ENCODE measurements at places on chromosomes 5 and 9.

GRCh38 chr9:2473681-2474080 is 147.9 kb upstream of the VLDLR start:
- DNase-seq, result no peak

DNA sequence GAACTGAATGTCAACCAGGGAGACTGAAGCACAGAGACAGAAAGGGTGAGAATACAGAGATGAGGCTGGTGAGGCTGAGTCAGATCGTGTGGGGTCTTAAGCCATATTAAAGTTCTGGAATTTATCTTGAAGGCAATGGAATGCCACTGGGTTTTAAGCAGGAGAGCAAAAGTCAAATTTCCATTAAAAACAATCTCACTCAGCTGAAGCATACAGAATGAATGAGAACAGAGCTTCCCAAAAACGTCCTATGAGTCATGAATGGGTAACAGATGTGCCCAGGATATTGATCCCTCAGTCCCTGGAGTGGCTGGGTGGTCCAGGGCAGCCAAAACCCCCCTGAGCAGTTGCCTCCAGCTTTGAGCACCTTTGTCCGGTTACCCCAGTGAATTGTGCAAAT is 44.9 kb downstream of the PFDN1 start:
- peak; percentile 85 for DNase-seq

- DNase-seq, result no peak
Measured at GRCh38 chr9:98790134-98790841, 6.1 kb downstream of the ANKS6 start.

GRCh38 chr9:108475813-108476212 is 380.0 kb downstream of the ACTL7B start:
- no peak for DNase-seq

GRCh38 chr9:102867488-102867887 is 127.6 kb upstream of the CYLC2 start:
- DNase-seq, result peak; percentile 73

GRCh38 chr9:78921341-78921740 is 624.4 kb downstream of the PSAT1 start:
- DNase-seq, result no peak

- no peak for DNase-seq
Measured at GRCh38 chr5:82564963-82565362, 286.8 kb upstream of the RPS23 start.

GRCh38 chr9:15286161-15286821 is 20.7 kb downstream of the TTC39B start:
- no peak for DNase-seq

DNA sequence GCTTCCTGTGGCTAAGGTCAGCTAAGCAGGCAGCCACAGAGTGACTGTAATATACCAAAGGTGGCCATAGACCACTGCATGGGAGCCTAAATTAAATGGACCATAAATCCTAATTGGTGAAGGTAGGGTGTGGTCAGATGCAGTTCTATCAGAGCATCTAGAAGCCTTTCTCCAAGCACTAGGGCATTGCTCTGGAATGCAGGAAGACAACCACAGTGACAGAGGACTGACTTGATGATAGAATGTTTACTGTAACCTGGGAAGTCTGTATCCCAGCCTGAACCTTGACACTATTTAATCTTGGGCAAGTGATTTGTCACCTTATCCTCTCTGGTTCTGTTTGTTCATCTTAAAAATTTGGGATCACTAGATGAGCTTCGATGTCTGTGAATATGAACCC is 2.3 kb downstream of the FBXO38 start:
- DNase-seq, result peak; percentile 6

DNA sequence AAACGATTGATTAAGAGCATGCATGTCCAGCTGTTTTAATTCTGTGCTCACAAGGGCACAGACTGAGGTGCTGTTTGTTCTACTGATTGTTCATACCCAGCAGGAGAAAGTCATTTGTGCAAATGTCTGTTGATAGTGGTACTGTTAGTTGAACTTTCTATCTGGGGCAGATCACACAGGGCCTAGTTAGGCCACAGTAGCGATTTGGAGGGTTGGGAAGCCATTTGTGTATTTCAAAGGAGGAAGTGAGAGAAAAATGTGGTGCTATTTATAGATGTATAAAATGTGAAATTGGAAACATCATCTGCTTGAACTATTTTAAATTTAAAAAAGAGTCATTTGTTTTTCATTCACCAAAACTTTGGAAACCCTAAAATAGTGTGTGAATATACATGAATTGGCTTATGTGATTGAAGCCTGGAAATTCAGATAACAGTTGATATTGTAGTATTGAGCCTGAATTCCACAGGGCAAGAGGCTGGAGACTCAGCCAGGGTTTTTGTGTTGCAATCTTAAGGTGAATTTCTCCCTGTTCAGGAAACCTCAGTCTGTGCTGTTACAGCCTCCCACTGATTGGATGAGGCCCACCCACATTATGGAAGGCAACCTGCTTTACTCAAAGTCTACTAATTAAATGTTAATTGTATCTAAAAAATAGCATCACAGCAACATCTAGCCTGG is 162.0 kb upstream of the CDKN2B start:
- DNase-seq, result no peak

DNA sequence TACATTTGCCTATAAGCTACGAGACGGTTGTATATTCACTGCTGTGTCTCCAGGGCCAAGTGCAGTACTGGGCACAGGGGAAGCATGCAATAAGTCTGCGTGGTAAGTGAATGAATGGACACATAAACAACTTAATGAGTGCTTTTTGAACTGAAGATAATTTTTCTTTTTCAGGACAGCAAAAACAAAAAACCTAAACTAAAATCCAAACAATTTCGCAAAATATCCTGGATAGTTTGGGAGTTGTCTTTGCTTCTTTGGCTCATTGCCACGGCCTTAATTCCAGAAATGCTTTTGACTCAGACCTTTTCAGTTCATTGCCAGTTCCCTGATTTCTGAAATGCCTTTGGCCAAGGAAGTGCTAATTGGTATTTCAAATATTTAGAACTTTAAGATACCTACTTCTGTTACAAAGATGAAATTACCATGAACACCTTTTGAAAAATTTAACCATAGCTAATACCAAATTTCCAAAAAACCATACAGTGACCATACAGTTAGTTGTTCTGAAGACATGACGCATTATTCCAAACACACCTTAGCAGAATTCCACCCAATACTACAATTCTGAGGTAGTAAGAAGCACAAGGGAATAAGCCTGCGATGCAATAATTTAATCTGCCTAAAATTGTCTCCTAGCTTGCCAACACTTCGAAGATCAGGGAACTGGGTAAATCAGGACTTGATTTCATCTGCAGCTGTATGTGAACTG is 42.8 kb downstream of the TEK start:
- peak; percentile 80 for DNase-seq

DNA sequence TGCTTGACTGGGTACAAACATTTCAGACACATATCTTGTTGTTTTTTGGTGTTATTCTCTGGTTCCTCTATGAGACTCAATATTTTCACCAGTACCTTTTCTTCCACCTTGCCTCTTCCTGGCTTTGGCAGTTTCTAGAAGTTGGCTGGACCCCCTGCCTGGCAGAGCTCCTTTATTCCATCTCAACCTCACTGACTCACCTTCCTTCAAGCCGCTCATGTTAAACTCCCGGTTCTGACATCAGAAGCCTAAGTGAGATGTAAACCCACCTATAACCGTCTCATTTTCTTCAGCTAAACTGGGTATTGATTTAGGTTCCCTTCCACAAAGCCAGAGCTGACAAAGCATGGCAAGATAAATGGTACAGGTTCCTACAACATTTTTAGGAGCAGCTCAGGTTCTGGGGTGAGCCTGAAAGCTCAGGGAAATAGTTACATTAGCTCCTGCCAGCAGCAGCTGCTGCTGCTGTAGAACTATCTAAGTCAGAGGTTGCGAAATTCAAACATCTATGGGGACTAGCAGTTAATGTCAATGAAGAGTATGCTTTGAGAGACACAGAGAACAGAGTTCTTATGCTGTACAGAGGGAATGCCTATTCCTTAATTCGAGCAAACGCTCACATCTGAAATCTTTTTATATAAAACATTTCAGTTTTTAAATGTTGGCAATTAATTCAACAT is 197.1 kb upstream of the NR3C1 start:
- DNase-seq, result peak; percentile 42

- no peak for DNase-seq
Measured at GRCh38 chr5:149584121-149584520, 2.8 kb downstream of the ARHGEF37 start.

DNA sequence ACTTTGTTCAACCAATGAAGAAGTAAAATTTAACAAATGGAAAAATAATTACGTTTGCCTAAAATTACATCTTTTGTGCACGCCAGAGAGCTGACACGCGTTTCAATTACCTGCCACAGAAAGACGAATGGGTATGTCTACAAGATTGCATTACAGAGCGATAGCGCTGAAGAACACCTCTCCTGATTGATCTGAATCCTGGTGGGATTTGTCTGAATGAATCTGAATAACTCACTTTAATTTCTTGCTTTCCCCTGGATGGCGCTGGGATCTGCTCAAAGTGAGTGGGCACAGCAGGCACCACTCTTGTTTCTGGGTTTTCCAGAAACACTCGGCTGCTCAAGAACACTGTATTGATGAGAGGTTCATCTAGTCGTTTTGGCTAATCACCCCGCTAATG is 148.8 kb upstream of the TBC1D2 start:
- no peak for DNase-seq

DNA sequence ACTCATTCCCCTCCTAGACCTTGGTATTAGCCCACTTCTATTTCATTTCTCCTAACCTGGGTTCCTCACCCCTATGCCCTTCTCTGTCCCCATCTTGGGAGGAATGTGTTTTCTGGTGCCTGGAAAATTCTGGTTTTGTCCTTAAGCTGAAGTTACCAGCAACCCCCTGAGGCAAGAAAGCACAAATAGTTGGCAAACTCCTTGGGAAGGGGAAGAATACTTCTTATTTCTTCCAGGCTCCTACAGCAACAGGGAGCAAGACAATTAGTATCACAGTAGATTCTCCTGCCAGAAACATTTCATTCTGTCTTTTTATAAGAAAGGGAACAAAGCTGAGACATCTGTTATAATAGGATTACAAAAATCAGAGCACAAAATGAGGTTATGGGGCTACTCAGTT is 142.5 kb downstream of the SNCAIP start:
- no peak for DNase-seq

DNA sequence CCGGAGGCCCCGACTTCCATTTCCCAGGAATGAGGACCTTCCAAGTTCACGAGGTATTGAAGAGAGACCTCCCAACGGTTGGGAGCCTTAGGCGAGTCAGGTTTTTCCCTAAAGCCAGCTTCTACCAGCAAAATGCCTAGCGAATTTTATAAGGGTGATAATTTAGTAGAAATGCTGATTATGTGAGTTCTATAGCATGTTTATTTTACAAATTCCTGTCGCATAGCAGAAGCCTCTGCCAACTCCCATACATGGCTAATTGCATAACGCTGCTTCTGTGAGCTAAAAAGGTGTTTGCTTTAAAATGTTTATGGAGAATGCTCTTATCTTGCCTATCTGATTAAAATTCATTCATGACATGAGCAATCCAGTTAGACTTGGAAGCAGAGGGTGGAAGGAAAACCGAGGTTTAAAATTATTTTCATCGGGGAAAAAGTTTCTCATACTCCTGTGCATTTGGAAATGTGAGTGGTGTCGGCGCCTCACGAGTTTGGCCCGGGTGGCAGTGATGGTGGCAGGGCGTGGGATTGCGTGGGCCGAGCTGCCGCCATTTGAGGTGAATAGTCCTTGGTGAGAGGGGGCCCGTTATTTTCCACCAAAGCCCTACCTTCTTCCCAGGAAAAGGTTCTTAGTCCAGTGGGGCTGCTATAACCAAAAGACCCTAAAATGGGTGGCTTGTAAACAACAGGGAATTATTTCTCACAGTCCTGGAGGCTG is 104.4 kb upstream of the FCN2 start:
- DNase-seq, result peak; percentile 72

DNA sequence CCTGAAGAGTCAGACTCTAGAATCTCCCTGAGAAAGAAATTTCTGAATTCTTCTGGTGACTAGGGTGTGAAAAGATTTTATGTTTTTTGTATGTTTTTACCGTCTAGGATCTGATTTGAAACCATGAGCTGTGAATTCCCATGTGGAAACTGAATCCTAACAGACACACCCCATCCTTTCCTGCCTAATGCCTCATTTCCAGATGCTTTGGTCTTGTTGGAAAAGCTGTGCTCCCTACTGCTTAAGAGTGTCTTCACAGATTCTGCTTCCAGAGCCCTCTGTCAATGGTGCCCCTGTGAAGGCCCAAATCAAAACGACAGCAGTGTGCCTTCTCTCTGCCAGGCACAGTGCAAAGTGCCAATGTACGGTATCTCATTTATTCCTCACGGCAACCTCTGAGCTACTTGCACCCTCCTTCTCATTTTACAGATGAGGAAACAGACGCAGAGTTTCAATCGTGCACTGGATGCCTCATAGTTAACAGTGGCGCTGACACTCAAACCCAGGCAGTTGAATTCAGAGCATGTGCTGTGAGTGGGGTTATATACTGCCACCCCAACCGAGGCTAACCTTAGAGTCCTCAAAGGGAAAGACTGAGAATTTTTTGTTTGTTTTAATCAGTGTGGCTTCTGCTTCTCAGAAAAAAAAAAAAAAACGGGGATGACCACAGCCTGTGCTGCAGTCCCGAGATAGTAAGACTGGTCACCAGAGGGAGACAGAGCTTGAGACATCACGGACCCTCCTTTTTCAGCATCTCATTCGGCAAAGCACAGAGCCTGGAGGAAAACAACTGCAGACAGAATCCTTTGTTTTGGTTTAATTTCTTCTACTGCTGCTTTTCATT is 188.4 kb downstream of the SNCAIP start:
- DNase-seq, result peak; percentile 65

DNA sequence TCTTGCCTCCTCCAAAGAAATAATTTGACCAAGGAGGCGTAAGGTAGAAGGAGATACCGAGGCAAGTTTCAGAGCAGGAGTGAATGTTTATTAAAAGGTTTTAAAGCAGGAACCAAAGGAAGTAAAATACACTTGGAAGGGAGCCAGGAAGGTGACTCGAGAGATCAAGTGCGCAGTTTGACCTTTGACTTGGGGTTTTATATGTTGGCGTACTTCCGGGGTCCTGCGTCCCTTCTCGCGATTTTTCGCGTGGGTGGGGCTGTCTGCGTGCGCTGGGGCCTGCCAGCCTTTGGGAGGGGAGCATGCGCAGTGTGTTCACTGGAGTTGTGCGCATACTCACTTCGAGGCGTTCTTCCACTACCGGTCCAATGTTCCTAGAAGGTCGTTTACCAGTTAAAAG is 166.0 kb upstream of the IRX2 start:
- no peak for DNase-seq

- DNase-seq, result no peak
Measured at GRCh38 chr5:97167435-97167834, 15.6 kb downstream of the RIOK2 start.

DNA sequence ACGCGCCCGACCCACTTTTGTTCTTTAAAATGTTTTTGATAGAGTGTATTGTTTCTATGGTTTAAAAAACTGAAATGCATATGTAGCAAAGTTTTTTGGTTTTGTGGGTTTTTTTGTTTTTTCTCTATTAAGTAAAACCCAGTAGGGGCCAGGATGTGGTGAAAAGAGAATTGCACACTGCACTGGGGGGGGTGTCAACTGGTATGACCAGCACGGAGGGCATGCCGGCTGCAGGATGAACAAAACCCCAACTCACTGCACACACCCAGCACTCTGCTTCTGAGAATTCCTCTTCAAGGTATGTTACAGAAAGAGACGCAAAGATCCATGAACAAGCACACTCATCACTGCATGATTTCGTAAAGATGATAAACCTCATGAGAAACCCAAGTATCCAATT is 75.0 kb downstream of the STK10 start:
- peak; percentile 70 for DNase-seq

Data from fibroblast of skin of right quadriceps (primary cell).